ENCODE measurements at places on chromosomes 13 and 19.
A peak's percentile ranks its signal among the peaks of the same experiment; 100 is the strongest.

GRCh38 chr19:18443831-18444230 is 5.9 kb upstream of the ISYNA1 start:
- no peak for DNase-seq

GRCh38 chr19:13139633-13140311 is 10.4 kb downstream of the STX10 start:
- DNase-seq, result no peak

- no peak for DNase-seq
These were observed 51.3 kb downstream of the OR10H4 start for GRCh38 chr19:16000024-16000663.

- no peak for DNase-seq
These were observed 525.7 kb downstream of the UQCRFS1 start for GRCh38 chr19:28687296-28687695.

GRCh38 chr19:11373166-11373884 is 1.1 kb upstream of the SWSAP1 start:
- DNase-seq, result peak; percentile 95

DNA sequence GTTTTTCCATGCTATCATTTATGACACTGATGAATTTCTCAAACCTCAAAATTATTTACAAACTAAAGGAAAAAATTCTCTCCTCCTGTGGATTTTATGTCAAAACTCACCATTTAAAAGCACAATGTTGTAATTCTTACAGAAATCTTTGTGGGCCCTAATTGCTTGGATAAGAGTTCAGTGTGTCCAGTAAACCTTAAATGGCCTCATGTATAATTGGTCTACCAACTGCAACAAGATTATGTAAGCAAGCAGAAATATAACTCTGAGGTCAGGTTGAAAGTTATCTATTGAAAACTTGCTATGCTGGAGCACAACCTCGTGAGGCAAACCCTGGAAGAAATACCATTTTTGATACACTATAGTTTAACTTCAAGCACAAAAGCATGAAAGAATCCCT is 22.0 kb downstream of the VWA8 start:
- no peak for DNase-seq

DNA sequence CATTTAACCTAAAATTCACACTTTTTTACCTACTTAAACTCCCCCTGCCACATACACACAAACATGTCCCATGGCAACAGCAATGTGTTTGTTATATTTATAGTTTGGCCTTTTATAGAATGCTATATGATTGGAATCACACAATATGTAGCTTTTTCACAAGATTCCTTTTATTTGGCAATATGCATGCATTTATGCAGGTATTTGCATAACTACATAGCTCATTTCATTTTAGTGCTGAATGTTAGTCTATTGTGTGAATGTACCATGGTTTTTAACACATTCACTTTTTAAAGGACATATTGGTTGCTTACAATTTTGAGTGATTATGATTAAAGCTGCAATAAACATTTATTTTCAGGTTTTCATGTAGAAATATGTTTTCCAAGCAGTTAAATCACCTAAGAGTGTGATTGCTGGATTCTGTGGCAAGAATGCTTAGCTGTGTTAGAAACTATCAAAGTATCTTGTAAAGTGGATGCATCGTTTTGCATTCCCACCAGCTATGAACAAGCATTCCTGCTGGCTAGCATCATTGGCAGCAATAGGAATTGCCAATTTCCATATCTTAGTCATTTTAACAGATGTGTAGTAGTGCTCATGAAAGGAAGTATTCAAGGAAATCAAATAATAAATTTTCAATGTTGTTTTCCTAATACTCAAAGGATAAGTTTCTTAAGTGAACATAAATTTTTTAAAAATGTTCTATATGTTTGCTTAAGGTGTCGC is 557.0 kb downstream of the SLITRK1 start:
- DNase-seq, result no peak

GRCh38 chr13:66077132-66077689 is 1152.9 kb downstream of the PCDH9 start:
- no peak for DNase-seq

DNA sequence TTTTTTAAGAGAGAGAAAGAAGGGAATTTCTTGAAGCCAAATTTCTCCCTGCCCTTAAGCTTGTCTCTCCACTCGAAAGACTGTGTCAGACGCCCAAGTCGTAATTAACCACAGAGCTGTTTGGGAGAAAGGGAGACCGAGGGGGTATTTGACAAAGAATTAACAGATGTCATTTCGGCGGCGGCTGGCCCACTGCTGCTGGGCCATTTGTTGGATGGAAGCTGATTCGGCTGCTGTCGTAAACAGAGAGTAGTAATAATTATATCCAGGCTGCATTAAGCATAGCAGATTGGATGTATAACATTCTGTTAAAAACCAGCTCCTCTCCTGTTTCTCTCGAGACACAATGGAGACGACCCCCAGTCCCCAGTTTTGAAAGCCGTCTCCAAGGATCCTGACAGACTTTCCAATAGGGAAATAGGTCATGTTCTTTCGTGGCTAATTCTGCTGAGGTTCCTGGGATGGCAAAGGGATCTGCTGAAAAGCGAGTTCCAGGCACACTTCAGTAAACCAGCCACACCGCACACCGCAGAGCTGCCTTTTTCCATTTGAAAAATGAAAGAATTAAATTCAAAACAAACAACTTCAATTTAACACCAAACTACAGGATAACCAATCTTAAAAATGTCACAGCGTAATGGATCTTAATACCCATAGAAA is 71.5 kb downstream of the KCTD15 start:
- DNase-seq, result peak; percentile 7

- no peak for DNase-seq
These were observed 1531.4 kb upstream of the SLC10A2 start for GRCh38 chr13:104597546-104598180.

GRCh38 chr13:46739447-46740098 is 57.4 kb downstream of the ESD start:
- no peak for DNase-seq

DNA sequence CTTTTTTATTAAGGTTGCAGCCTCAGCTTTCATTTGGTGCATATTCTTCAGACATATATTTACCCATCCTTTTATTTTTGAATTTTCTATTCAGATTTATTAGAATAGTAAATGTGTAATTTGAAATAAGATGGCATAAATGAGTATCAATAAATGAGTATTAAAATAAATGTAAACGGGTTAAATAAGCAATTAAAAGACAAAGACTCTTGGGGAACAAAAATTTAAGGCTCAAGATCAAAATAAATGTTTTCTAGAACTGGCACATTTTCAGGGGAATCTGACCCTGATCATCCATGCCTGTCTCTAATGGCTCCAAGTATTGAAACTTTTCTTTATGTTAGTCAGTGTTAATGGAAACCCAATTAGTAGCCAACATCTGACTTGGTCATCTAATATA is 3.0 kb downstream of the OR10H3 start:
- no peak for DNase-seq

DNA sequence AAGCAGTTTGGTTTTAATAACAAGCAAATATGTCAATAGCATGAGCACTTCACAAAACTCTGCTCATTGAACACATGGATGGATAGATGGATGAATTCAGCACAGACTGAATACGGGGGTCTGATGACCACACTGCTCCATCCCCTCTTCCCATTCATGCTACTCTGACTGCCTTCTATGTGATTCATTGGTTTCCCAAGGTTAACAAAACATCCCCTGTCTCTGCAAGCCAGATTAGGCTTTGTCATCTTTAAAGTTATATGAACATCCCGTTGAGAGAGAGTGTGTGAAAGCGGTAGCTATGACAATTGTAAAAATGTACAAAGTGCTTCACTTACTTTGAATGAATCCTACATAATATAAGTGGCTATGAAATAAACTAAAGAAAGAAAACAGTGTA is 252.5 kb downstream of the OXGR1 start:
- DNase-seq, result no peak

- DNase-seq, result peak; percentile 72
These were observed 126.9 kb downstream of the SIPA1L3 start for GRCh38 chr19:38033658-38034491.

GRCh38 chr19:1884719-1885334 is 469 bp downstream of the ABHD17A start:
- no peak for DNase-seq

DNA sequence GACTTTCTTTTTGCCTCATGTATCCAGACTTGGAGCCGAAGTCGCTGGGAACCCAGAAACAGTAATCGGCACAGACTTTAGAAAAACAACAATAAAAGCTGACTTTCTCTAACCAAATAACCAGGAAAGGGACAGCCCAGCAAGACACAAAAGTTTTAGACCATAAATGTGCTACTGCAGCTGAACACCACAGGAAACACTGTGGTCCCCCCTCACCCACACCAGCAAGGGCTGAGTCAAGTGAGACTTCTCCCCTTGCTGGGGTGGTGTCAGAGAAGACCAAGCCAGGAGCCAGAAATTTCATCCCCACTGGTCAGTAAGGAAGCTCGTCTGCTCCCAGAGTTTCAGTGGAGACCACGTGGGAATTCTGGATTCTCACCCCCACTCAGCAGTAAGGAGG is 70.6 kb downstream of the ESD start:
- DNase-seq, result no peak

GRCh38 chr19:6737873-6738786 is 750 bp upstream of the GPR108 start:
- DNase-seq, result peak; percentile 13

- DNase-seq, result no peak
These were observed 10.6 kb downstream of the CSNK1A1L start for GRCh38 chr13:37094840-37095239.

- DNase-seq, result no peak
These were observed 391.3 kb downstream of the TDRD3 start for GRCh38 chr13:60788156-60788829.

GRCh38 chr13:70923863-70924752 is 815.9 kb upstream of the KLHL1 start:
- DNase-seq, result no peak

DNA sequence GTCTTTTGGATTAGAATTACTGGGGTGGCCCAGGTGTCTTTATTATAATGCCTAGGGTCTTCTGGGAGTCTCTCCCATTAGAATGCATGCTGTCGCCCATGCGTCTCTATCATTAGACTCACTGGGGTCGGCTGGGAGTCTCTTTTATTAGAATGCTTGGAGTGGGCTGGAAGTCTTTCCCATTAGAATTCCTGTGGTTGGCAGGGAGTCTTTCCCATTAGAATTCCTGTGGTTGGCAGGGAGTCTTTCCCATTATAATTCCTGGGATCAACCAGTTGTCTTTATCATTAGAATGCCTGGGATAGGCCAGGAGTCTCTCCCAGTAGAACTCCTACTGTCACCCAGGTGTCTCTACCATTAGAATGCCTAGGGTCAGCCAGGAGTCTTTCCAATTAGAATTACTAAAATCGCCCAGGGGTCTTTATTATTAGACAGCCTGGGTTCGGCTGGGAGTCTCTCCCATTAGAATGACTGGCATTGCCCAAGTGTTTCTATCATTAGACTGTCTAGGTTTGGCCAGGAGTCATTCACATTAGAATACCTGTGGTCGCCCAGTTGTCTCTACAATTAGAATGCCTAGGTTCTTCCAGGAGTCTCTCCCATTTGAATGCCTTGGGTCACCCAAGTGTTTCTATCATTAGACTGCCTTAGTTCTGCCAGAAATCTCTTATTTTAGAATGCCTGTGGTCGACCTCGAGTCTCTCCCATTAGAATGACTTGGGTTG is 1558.5 kb downstream of the UQCRFS1 start:
- DNase-seq, result no peak

DNA sequence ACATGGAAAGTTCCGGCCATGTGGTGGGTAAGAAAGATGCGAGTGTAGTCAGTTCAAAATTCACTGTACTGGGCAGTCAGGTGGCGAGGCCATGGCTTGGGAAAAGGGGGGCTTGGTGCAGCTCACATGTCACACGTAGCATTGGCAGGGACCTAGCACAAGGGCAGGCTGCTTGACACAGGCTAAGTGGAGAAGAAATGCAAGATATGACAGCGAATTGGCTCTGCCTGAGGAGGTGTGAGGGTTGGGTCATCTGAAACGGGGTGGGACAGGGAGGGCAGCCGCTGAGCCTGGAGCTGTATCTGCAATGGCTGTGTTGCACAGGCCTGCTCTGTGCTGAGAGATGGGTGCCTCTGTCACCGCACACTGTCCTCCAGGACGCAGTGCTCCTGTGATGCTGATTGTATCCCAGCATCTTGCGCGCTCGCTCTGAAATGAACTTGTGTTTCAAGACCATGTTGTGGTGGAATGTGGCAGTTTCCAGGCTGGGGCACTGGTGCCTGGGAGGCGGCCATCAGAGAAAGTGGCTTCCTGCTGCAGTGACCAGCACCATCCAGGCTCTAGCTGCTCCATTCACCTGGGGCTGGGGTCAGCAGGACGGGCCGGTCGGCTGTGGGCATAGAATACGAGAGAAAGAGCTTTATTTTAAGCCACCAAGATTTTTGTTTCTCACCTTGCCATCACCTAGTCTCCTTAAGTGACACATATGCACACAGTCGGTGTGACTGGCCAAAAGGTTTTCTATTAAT is 70.3 kb downstream of the TEX29 start:
- DNase-seq, result no peak

- no peak for DNase-seq
These were observed 2.9 kb upstream of the ARHGAP45 start for GRCh38 chr19:1063909-1064660.

- no peak for DNase-seq
These were observed 3.0 kb downstream of the BEST2 start for GRCh38 chr19:12754465-12755196.

DNA sequence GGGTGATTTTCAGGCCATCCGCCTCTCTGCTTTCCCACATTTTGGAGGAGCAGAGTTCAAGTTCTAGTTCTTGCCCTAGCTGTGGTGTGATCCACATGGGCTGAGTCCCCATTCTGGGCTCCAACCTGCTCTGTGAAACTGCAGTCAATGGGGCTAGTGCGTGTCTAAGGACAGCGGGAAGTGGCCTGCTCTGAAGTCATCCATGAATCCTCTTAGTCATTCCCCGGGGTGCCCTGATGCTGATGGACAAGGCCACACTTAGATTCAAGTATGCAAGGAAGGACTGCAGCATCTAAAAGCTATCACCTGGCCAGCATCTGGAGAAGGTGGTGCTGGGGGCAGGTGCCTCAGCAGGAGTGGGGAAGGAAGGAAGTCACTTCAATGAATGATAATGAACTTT is 94.6 kb downstream of the TSHZ3 start:
- DNase-seq, result no peak

DNA sequence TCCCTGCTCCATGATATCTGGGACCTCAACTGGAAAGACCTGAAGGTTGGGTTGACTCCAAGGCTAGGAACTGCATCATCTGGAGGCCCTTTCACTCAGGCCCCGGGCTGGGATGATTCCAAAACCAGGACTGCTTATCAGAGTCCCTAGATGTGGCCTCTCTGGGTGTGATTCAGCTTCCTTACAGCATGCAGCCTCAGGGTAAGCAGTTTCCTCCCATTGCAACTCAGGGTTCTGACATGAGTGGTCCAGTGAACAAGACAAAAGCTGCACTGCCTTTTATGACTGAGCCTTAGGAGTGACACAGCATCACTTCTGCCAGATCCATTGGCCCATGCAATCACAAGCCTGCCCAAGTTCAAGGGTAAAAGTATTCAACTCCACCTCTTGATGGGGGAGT is 502.8 kb downstream of the COG6 start:
- DNase-seq, result no peak
